ENCODE measurements at places on chromosomes 11 and 22.

DNA sequence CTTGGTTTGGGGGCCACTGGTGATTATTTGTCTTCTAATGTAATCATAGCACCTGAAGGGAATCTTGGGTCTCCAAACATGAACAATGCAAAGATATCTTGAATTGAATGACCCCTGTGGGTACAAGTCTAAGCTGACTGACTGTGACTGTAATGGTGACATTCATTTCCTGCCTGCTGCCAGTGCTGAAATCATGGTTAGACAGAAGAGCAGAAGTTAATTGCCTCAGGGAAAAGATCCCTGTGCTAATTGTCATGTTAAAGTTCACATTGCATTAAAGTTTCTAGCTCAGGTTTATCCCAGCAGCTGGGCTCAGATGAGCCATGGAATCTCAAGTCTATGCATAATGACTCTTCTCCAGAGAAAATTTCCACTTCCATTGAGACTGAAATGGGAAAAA is 772.0 kb downstream of the ETS1 start:
- DNase-seq: no peak

DNA sequence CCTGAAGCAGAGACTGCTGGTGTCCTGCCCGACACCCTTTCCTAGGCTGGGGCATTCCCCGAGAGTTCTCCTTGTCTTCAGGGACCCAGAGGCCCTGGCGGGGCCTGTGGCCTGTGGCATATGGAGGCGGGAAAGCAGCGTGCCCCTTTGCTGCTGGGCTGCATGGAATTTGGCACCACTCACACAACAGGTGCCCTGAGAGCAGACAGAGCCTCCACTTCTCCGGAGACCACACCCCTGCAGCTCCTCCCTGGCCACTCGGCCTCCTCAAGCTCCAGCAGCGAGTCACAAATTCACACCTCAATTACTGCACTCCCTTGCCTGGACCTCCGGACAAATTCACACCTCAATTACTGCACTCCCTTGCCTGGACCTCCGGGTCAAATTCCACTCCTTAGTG is 1375.2 kb downstream of the TBC1D22A start:
- no peak for DNase-seq

DNA sequence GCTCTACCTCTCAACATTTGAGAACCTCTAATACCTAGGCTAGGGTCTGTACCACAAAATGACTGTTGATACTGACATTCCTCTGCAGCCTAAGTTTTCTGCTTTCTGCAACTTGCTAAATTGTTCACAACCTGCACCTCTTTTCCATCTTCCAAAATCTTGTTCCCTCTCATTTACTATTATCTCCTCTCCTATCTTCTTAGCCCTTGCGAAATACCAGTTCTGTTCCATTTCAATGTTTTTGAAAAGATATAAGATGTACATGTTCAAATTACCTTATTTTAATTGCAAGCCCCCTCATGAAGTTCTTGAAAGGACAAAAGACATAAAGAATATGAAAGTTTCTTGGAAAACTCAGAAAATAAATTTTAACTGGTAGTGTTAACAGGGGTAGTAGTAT is 72.3 kb downstream of the FAM168A start:
- no peak for DNase-seq

DNA sequence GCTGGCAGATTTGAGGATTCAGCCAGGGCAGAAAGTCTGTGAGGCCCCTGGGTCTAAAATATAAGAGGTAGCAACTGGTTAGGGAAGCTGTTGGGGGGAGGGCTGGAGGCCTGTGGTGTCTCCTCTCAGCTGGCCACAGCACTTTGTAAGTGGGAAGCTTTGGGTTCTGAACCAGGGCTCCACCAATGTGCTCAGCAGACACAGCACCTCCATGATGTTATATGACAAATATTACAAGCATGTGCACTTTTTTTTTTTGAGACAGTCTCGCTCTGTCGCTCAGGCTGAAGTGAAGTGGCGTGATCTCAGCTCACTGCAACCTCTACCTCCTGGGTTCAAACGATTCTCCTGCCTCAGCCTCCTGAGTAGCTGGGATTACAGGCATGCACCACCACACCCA is 8.0 kb downstream of the ARHGAP1 start:
- no peak for DNase-seq

- no peak for DNase-seq
Measured at GRCh38 chr11:41309111-41309522, 150.3 kb downstream of the LRRC4C start.

DNA sequence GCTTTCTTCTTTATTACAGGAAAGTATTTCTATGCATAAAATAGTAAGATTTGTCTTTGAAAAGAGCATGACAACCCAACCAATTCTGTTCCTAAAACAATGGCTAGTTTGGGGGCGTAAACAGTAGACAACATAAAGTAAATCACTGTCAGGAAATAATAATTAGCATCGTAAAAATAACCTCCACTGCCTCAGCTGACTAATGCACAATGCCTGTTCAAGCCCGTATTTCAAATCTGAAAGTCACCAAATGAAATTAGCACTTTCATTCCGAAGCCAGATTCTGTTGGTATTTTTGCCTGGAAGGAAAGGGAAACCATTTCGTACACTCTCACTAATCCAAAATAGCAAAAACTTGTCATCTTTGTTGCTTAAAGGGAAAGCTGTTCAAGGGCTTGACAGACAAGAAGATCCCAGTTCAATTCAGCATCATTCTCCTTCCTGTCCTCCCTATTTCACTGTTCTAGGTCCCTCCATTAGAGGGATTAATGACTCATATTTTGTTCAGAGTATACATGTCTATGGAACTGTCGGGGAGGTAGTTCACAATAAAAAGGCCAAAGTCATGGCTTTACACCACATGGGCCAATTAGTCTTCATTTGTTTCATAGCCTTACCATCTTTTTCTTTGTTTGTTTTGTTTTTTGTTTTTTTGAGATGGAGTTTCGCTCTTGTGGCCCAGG is 154.7 kb downstream of the CADM1 start:
- no peak for DNase-seq
